ENCODE measurements at places on chromosomes 6 and 20. TPM values are rescaled to one million over a fixed set of nuclear protein-coding genes. Genes with fewer than 3 reads are reported as not detected.

GRCh38 chr20:53070706-53071392, 98.7 kb downstream of the TSHZ2 start:
- no peak for DNase-seq

GRCh38 chr6:168428052-168428826, 12.7 kb upstream of the SMOC2 start:
- DNase-seq, result peak; percentile 56

DNA sequence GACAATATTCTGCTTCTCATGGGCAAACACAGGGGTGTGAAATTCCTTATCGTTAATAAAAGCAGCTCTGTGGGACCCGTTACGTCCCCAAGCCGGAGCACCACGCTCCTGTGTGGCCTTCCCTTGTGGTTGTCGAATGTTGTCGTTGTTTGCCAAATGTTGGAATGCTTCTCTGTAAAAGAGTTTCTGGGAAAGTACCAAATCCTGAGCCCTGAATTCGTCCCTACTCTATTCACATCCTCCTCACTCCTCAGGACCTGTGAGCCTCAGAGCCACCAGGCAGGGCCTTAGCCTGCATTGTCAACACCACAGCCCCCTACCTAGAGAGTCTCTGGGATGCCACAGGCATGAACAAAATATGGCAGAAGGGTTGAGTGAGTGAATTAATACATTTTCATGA, 64.0 kb downstream of the THBS2 start:
- no peak for DNase-seq

- no peak for DNase-seq
Observed at GRCh38 chr6:158610319-158610968, 34.1 kb downstream of the DYNLT1 start.

- DNase-seq, result no peak
Observed at GRCh38 chr6:81844686-81845085, 92.2 kb upstream of the TENT5A start.

DNA sequence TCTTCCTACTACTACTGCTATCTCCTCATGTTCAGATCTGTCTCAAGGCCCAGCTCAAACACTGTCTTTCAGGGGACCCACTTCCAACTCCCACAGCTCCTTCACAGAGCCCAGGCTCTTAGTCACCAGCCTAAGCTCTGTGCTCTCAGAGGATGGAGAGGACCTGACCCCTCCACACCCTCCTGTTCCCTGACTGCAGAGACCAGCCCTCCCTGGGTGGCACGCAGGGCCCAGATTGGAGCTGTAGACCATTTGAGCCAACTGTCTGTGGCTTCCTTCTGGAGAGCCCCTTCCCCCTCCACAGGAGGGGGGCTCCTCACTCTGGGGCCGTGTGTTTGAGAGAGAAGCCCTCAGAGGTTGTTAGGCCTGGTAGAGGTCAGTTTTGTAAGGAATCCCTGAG, 9.8 kb downstream of the SNPH start:
- no peak for DNase-seq

DNA sequence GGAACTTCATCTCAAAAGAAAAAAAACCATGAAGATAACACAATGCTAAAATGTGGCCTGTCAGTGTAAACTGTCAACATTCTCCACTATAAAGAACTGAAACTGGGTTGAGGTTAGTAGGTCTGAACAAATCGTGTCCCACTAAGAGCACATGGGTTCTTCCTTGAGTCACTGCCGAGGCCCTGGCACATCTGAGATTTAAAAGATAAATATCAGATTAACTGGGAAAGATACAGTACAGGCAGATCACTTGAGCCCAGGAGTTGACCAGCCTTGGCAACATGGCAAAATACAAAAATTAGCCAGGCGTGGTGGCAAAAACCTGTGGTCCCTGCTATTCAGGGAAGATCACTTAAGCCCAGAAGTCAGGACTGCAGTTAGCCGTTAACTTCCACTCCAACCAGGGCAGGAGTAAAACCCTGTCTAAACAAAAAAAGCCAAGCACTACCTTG, 5.6 kb downstream of the EEF1A1 start:
- no peak for DNase-seq

DNA sequence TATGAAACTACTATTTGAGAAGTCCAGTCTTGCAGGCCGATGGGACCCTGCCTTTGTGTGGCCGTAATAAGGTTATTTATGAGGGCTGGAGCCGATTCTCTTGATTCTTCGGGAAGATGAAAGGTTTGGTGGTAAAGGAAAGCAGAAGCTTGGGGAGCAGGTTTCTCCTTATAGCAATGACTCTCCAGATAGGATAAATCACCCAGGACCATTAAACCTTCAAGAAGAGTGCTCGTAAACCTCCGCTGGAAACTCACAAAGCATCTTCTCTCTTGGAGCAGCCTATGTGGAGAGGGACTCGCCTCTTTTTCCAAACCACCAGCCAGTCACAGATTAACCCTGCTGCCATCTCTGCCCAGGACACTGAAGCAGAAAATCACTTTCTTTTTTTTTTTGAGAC, 69.6 kb upstream of the SALL4 start:
- DNase-seq, result no peak

DNA sequence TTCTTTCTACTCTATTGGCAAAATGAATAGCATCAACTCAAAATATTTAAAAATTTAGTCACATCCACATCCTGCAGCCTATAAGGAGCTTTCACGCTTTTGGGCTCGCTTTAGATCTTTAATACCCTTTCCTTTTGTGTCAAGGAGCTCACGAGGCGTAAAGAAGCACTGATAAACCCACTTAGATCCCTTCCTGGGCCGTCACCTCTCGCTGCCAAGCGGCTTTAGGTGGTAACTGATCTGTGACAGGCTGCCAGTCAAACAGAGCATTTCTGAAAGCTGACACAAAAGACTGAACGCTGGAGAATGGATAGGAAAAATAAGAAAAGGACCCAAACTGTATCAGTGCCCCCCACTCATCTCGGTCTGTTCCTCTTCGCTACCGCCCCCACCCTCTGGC, 385.7 kb upstream of the MMS22L start:
- DNase-seq, result no peak

DNA sequence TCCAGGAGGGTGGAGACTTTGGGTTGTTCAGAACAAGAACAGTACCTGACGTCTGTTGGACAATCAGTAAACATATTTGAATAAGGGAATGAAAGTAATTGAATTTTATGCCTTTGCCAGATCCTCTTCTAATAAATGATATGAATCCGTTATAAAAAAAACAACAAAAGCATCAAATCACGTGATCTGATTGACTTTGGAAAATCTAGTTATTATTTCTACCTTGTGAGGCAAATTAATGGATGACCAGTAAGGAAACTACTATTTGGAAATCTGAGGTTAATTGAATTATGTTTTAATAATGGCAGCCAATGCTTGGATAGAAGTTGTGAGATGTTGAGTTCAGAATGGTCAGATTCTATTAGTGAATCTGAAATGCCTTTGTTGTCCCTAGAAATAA, 399.5 kb downstream of the TFAP2B start:
- DNase-seq, result no peak

DNA sequence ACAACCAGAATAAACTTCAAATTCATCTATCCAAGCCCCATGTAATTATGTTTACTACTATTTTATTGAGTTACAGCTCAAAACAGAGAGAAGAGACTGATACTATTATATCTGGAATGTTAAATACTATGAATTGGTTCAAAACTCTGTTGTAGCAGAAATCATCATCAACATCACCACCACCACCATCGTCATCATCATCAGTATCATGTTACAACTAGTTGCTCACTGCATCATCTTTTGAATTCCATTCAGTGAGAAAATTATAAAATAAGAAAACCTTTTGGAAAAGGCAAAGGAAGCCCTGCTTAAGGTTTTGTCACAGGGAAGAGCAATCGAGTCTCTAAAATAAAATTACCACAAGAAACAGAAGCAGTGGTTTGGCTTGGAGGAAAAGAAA, 36.2 kb upstream of the THEMIS start:
- DNase-seq, result no peak

DNA sequence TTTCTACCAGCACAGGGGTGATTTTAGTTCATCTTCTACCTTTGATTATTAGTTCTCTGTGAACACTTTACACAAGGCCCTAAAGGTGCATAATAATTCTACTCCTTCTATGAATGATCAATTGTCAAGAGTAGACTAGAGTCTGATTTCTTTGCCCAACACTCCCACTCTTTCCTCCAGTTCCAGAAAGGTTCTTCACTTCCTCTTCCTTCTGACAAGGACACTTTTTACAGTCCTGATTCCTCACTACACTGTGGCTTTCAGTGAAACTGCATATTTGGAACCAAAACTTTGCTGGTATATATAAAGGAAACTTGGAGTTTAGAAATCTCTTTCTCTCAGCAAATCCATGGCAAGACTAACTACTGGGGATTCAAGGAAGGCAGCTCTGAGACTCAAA, 10.6 kb upstream of the RSPO3 start:
- DNase-seq, result no peak

GRCh38 chr20:31566319-31566657, 38.8 kb upstream of the ID1 start:
- DNase-seq, result no peak

DNA sequence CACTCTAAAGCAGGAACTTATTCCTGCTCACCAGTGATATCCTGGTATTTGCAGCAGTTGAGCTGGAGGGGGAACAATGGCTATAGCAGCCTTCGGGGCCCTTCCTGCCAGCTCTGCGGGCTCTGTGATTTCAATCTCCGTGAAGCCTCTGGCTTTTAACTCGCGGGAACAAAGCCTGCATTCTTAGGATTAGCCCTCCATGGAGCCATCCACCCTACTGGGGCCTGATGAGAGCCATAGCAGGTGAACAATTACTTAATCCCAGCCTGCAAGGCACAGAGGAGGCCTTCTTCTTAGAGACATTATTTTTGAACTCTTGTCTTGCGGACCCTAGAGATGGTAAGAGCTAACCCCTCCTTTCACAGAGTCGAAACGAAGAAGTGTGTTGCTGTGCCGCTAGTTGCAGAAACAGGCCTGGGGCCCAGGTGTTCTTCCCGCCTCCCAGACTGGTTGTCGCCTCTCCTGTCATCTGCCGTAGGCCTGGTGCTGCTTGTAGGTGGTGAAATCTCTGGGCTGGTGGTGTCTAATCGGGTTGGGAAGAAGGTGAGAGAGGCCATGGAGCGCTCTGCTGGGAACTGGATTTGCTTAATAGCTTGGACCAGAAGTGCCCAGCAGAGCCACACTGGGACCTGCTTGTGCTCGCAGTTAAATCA, 9.7 kb downstream of the GHRH start:
- DNase-seq, result no peak

GRCh38 chr6:13453771-13454251, 33.6 kb downstream of the GFOD1 start:
- DNase-seq, result no peak

DNA sequence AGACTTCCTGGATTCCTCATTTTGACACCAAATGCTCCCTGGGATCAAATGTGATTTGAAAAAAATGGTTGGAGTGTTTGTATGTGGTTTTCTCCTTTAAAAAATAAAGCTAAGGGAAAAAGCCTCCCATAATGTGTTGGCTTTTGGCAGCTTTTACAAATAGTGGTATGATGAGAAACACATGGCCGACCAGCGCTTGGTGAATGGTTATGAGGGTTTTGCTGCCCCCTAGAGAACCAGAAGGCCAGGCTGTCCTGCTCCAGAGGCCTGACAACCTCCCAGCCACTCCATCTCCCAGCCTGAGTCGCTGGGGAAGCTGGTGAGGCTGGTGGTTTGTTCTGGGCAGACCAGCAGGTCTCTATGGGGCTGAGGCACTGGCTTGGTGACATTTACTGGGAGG, 69.3 kb downstream of the CLIC5 start:
- no peak for DNase-seq

DNA sequence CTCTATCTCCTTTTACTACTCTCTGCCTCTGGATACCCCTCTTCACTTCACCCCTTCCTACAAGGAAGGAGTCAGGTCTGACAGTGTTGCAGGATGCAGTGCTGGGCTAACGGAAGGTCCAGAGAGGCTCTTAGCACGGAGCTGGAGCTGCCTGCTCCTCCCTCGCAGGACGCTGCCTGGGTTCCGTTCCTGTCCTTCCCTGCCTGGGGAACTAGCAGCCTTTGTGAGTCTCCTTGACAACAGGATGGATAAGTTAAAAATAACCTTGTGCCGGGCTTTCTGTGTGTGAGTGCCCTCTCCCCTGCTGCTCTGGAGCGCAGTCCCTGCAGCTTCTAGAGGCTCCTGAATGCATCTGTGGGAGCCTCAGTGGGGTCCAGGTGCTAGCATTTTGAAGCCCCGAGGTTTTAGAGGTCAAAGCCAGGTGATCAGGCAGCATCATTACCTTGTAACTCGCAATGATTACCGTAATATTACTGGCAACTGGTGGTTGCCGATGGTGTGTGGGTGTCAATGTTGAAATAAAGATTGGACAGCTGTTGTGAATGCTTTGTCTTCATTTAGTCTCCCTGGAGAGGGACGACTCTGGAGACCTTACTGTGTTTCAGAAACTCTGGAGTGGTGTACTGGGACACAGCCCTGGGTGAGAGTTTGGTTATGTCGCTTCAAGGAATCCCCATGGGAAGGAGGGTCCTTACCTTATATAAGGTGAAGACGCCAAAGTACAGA, 44.4 kb downstream of the CDS2 start:
- peak; percentile 12 for DNase-seq

GRCh38 chr6:132813173-132813856, 1.1 kb upstream of the RPS12 start:
- DNase-seq, result peak; percentile 72

- no peak for DNase-seq
Observed at GRCh38 chr20:51946586-51946985, 144.3 kb upstream of the SALL4 start.

GRCh38 chr20:5492937-5493336, 176.2 kb upstream of the PROKR2 start:
- DNase-seq, result no peak

- no peak for DNase-seq
Observed at GRCh38 chr6:24358219-24358821, 461 bp upstream of the DCDC2 start.

DNA sequence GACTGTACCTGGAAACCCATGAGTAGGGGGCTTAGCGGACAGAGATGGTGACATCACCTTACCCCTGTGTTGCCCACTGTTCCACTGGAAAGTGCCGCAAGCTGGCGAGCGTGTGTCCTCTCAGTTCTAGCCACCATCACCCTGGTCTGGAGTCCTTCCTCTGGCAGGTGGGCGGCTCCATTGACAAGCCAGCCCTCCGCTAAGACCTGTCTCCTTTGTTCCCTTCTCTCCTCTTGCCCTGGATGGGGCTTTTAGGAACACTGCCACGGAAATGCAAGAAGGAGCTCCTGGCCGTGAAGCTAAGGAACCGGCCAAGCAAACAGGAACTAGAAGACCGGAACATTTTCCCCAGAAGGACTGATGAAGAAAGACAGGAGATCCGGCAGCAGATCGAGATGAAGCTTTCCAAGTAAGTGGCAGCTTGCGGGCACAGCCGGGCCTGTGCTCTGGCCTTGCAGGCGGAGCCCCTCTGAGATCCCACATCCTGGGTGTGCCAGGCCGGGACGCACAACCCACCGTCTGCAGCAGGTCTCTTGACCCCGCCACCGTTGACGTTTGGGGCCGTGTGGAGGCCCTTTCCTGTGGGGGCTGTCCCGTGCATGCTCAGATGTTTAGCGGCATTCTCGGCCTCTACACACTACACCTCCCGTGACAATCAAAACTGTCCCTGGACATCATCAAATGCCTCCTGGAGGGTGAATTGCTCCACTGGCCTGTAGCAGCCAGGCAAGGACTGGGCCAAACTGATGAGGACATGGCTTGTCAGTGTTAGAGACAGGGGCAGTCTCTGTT, 127.5 kb downstream of the SYCP2 start:
- peak; percentile 19 for DNase-seq

Gene STX11
- 54.5 TPM for total RNA-seq

Gene KIAA1755
- total RNA-seq, result 0.15 TPM

Gene FOXS1
- not detected for total RNA-seq

Gene ABCF1
- 55.5 TPM for total RNA-seq

Gene LY6G6F
- total RNA-seq, result 1.2 TPM

Gene TSPO2
- not detected for total RNA-seq

Gene GNAS-AS1
- total RNA-seq, result 0.69 TPM

Gene ANKRD6
- 26.4 TPM for total RNA-seq

Gene ENPP3
- total RNA-seq, result 2.1 TPM

Gene OPRL1
- 1.7 TPM for total RNA-seq

Gene LAMA4
- 119 TPM for total RNA-seq

Gene SRMS
- not detected for total RNA-seq

Measured in upper lobe of left lung (tissue), 6 donors.